ENCODE measurements at places on chromosomes 3 and 15. TPM values are rescaled to one million over a fixed set of nuclear protein-coding genes. Genes with fewer than 3 reads are reported as not detected.

DNA sequence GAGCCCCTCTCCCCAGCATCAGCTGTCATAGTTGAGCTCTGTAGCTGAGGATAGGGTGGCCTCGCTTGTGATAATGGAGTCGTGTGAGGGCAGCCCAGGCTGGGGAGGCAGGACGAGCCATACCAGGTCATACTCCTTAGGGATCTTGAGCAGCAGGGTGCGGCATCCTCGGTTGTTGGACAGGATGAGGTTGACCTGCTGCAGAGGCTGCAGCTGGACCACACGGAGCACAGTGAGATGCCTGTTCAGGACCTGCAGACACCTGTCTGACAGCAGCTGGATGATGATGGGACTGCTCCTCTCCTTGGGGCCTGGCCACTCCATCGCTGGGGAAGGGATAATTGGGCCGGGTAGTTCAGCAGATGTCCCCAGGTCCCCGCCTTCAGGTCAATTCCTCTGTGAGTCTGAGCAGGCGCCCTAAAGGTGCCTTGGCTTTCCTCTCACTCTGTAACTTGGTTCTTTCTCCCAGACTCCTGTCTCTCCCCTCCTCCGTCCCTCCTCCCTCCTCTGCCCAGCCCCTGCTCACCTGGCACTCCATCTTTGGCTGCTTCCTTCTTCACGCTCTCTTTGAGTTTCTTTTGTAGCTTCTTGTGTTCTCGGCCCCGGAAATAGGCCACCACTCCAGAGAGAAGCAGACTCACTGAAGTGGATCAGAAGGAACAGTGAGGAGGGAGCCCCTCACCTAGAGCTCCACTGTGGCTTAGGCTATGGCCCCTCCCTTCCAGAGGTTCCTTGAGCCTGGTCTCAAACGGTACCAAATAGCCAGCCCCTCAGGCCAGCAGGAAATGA, 7.8 kb downstream of the DUOX2 start:
- DNase-seq = no peak

FOXB1 gene
- total RNA-seq = not detected

ANKUB1 gene
- total RNA-seq = not detected

GRCh38 chr3:150329408-150329807, 78.7 kb upstream of the TSC22D2 start:
- DNase-seq = no peak

GNAT1 gene
- total RNA-seq = not detected

DNA sequence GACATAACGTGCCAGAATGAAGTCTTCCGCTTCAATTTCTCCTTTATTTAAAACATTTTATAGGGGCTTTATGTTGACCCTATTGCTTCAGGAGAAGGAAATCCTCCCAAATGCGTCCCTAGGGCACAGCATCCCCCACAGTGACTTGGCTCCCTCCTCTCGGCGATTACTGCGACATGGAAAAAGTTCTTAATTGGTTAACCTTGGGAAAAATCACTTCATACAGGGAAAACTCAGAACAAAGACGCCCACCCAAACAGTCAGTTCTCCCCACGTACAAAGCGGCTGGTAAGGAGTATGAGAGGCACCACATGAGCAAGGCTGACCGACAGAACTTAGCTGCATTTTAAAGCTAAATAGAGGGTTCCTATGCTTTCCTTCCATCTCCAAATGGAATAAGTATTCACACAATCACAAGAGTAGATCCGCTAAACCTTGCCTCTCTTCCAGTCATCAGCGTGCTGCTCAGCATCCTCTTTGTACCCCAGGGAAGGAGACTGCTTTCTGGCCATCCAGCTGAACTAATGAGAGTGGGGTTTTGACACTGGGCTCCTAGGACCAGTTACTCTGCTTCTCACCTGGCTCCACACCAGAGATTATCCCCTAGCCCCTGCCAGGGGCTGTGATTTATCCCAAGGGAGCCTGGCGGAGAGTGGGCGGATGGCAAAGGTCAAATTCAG, 415.3 kb upstream of the WNT5A start:
- no peak for DNase-seq

DNA sequence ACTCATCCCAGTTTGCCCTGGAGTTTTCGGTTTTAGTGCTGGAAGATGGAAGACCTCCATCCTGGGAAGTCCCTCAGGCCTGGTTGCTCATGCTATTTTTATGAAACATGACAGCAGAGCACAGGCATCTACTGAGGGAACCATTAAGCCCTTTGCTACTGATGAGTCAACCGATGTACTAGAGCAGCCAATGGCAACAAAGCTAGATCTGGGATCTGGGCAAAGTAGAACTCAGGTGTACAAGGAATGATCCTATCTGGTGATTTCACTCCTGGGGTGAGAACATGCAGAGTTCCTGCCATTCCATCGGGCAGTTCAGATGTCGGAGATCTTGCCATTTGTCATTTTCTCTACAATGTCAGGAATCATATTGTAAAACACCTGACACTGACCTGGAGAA, 166.2 kb upstream of the NSMCE3 start:
- peak; percentile 40 for DNase-seq

Measured in M059J (cell line).